ENCODE measurements at places on chromosomes 4 and X. TPM values are rescaled to one million over a fixed set of nuclear protein-coding genes. Genes with fewer than 3 reads are reported as not detected.

SMARCA1 gene
- 116 TPM for total RNA-seq

GRCh38 chr4:123090886-123091285 is 168.5 kb upstream of the NUDT6 start:
- DNase-seq = no peak

GRCh38 chr4:85869181-85869580 is 394.2 kb downstream of the ARHGAP24 start:
- no peak for DNase-seq

GRCh38 chr4:106679063-106679462 is 310.5 kb upstream of the GIMD1 start:
- DNase-seq = no peak

DNA sequence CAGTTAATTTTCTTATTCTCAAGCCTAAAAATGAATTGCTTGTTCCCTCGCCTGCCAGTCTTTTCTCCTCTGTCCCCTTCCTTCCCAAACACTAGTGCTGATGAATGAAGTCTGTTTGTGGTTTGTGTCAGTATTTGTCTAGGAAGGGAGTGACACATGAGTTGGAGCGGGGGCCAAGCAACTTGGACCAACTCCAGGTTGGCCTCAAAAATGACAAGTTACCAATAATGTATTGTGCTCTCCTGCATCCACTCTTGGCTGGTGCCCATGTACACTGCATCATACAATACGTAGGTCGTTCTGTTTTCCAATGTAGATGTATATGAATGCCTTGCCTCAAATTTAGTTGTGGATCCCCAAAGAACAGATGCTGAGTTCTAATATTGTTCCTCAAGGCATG is 223.0 kb upstream of the GPC4 start:
- no peak for DNase-seq

DNA sequence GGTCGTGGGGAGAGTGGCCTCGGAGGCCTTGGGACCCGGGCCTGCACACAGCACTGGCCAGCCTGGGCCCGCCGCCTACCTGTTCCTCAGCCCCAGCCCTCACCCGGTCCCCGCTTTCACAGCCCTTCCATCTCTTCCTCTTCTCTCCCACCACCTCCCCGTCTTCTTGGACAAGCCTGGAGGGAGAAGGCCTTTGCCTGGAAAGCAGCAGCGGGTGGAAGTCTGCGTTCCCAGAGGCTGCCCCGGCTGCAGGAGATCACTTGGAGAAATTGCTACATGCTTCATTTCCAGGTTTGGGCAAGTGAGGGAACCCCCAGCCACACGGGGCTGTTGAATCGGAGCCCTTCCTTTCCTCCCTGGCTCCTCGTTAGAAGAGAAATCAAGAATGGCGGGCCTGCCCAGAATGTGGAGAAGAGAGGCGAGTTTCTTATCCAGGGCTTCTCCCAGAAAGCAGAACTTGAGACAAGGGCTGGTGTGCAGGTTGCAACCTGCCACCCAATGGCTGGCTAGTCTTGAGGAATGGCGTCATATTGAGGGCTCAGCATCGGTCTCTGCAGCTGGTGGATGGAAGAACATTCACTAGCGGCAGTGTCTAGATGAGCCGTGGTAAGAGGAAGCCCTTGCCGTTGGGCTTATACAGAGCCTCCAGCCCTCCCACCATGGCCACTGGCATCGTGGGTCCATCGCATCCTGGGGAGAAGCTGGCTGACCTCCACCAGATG is 1.2 kb upstream of the PDZD4 start:
- no peak for DNase-seq

DNA sequence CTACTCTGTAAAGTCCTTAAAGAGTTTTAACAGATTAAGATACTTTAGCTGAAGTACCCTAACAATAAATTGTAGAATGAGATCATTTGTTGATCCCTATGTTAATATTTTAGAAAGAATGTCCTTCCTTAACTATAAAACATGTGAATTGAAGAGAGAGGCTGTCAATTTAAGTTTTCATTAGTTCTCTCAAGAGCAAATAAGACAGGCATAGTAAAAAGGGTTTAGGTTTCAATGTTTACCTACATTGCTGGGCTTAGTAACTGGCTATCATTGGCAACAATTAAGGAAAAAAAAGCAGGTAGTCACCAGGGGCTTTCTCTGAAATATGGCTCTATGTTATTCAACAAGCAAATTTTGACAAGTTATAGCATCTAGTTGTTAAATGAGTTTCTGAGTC is 91.5 kb downstream of the ATRX start:
- DNase-seq = no peak

MAGEA9B gene
- total RNA-seq = not detected

NXF2B gene
- total RNA-seq = not detected

- DNase-seq = no peak
Measured at GRCh38 chrX:67734111-67734753, 190.4 kb downstream of the AR start.

UGT2B17 gene
- not detected for total RNA-seq

GUCY1A1 gene
- 52.2 TPM for total RNA-seq

GRCh38 chr4:153610623-153611376 is 73.3 kb upstream of the TLR2 start:
- DNase-seq = no peak

DNA sequence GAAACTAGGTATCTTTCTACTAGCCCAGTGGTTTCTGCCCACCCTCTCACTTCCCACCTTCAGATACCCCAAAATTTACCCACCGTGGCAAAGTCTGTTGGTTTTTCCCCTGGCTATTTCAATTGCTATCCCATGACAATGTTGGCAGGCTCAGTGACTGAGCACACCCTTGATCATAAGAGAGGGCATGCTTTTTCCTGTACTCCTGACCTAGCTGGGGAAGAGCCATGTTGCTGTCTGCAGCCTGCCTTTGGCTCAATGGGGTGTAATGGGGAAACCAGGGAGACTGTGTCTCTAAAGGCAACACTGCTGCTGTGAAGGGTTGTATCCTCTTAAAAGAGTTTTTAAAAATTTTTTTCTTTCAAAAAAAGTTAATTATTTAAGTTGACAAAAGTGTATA is 90.4 kb upstream of the CITED1 start:
- DNase-seq = no peak

RNF113A gene
- total RNA-seq = 11.7 TPM

- peak; percentile 41 for DNase-seq
Measured at GRCh38 chrX:124736553-124737270, 390.3 kb downstream of the SH2D1A start.

PABPC1L2B gene
- not detected for total RNA-seq

DNA sequence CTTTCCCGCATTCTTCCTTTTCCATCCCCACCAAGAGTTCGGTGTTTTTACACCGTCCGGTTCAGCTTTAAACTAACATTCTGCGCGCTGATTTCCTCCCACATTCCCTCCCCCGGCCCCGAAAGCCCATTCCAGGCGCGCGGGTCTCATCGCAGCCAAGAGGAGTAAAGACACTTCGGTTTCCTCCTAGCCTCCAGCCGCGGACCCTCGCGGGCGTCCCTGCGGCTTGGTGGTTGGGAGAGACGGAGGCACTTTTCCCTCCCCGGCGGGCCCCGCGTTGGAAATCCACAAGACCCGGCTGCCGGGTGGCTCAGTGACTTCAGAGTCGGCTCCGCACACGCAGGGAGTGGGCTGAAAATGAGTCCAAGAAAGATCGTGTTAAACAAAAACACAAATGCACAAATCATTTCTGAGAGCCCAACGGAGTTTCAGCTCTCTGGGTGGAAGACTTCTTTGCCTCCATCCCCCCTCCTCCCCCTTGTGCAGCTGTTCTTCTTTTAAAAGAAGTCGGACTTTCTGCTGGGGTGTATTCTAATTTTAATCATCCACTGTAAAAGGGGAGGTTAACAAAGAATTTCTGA is 2.0 kb upstream of the ARX start:
- DNase-seq = peak; percentile 52

DNA sequence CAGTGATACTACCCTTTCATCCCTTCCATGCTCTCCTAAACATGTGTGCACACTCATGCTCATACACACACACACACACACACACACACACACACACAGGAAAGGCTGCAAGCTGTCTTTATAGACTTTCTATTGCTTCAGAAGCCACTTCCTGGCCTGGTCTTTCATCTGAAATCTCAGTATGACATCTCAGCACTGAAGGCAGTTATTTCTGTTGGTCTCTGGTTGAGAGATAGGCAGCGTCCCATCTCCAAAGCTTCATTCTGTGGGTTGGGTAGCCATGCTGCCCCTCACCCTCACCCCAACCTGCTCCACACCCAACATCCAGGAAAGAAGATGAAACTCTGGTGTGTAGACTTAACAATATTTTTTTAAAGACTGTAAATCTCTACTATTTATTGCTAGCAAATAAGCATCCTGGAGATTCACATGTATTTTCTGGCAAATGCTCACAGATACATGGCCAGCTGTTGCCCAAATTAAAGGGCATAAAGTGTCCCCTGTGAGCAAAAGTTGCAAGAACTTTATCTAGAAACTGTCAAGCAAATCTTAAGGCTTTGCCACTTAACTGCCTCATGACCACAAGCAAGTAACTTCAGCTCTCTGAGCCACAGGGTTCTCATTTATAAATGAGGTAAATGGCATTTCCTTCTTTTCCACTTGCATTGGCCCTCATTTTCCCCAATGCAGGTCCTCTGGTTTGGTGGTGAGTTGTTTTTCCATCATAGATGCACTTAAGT is 189.8 kb upstream of the AFF2 start:
- no peak for DNase-seq

FGF13 gene
- 1.1 TPM for total RNA-seq

DNA sequence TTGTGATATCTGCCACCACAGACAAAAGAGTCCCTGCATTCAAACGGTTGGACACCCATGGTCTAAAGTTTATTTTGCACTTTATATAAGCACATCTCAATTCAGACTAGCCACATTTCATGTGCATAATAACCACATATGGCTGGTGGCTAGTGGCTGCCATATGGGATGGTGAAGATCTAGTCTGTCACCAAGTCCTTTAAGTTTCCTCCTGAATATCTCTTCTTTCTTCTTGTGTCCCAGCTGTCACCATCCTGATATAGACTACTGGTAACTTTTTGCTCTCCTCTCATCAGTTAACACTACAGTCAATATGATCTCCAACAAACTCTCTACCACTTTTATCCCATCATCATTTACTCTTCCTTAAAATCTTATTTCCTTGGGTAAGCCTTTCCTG is 9.3 kb downstream of the HSPA4L start:
- no peak for DNase-seq
